NCI-H1417 treated with DMSO at 0.1 percent for 48 hours (cell line): ENCODE measurements at places on chromosomes 1 and 21.

- DNase-seq = no peak
Observed at GRCh38 chr21:29808153-29808552, 131.6 kb downstream of the GRIK1 start.

- no peak for DNase-seq
Observed at GRCh38 chr1:193438312-193438711, 251.9 kb upstream of the B3GALT2 start.

- no peak for DNase-seq
Observed at GRCh38 chr21:27058673-27059605, 92.1 kb upstream of the ADAMTS5 start.

- DNase-seq = no peak
Observed at GRCh38 chr21:42515708-42516502, 2.3 kb downstream of the SLC37A1 start.

DNA sequence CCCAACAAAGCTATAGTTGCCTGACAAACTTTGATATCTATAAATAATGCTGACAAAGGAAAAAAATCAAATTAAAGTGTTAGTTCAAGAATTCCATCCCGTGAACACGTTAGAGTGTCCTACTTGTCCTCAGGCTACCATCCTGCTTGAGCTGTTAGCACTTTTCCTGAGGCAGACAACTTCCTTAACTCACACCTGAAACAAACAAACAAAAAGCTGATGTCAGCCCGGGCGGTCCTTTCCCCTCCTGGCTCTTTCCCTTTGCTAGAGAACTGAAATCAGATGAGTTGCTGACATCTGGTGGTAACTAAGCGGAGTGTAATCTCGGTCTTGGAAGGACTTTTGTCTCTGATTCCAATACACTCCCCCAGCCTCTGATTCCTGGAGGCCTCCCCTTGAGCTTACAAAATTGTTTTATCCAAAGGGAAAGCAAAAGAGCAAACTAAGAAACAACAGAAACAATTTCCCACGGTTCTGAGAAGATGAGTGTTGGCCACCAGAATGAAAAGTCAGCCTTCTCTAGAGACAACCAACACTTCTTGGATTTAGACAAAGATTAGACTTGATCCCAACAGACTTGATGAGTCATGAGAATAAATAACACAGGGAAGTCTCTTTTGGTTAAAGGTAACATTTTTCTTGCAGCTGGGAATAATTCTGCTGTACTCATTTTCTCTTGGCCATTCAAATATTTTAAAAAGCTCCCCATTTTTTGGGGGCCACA is 135.4 kb downstream of the PROX1 start:
- DNase-seq = peak; percentile 43

GRCh38 chr1:115499253-115499652 is 142.5 kb upstream of the VANGL1 start:
- no peak for DNase-seq

GRCh38 chr1:46490656-46491442 is 1.2 kb downstream of the DMBX1 start:
- no peak for DNase-seq

DNA sequence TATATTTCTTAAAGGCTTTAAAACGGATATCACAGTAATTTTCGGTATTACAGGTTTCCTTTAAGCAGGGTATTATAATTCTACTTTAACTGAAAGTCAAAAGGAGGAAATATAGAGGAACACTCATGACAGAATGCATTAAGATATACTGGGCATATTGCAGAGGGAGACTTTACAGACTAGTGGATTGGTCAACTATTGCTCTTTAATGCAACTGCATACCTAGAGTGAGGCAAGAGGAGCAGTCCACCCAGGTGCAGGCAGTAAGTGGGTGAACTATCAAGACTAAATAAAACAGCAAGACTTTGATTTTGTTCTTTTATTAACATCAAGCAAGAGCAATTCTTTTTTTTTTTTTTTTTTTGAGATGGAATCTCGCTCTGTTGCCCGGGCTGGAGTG is 10.5 kb downstream of the SCAF4 start:
- no peak for DNase-seq

DNA sequence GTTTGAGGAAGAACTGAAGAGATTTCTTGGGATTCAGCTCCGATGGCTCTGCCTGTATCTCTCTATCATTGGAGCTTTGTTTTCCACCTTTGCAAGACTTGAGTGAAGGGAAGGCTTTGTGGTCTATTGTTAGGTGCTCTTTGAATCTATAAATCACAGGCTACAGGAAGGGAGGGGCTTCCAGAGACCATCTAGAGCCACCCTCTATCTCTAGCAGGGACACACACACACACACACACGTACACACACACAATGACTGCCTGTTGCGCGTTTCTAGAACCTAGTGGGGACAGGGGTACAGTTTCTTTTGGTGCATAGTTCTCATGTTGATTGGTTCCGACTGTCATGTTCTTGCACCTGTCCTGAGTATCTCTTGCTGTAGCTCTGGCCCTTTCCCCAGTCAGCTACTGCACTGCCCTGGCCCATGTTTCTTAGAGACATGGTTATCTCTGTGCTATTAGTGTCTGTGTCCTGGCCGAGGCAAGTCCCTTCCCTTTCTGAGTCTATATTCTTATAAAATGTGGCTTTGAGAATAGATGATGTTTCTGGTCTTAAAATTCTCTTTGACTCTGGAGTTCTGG is 60.7 kb downstream of the MAN1C1 start:
- DNase-seq = no peak

GRCh38 chr1:38815903-38816627 is 43.5 kb downstream of the RRAGC start:
- DNase-seq = peak; percentile 55

- DNase-seq = no peak
Observed at GRCh38 chr1:43991476-43992231, at the start of gene CCDC24. CCDC24 (plus strand) TSS chr1:43991599; CDS start chr1:43991879, 280 bp downstream.
